ENCODE measurements at places on chromosomes 3 and 15. TPM values are rescaled to one million over a fixed set of nuclear protein-coding genes. Genes with fewer than 3 reads are reported as not detected.

DNA sequence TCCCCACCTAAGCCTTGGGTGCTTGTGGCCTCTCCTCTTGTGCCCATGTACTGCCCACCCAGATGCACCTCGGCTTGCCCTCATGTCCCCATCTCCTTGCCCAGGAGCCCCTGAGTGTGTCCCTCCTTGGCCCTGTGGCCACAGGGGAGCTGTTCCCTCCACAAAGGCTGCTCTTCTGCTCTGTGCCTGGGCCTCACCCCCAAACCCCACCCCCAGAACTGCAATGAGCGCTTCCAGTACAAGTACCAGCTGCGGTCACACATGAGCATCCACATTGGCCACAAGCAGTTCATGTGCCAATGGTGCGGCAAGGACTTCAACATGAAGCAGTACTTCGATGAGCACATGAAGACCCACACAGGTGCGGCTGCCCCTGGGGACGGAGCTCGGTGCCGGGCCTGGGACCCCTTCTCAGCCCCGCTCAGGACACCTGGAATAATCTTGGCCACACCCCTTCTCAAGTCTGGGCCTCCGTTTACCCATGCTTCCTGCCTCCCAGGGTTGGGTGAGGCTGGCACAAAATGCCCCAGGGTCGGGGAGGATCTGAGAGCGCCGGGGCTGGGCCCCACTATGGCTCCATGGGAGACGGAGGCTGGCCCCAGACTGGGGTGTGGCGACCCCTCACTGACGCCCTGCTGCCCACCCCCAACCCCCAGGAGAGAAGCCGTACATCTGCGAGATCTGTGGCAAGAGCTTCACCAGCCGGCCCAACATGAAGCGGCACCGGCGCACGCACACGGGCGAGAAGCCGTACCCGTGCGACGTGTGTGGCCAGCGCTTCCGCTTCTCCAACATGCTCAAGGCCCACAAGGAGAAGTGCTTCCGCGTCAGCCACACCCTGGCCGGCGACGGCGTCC lies 10.3 kb downstream of the ZBTB47 start:
- DNase-seq, result no peak

Gene CDCP1
- 5.4 TPM for total RNA-seq

- DNase-seq, result peak; percentile 77
Measured at GRCh38 chr3:17638356-17638755, 104.1 kb downstream of the TBC1D5 start.

DNA sequence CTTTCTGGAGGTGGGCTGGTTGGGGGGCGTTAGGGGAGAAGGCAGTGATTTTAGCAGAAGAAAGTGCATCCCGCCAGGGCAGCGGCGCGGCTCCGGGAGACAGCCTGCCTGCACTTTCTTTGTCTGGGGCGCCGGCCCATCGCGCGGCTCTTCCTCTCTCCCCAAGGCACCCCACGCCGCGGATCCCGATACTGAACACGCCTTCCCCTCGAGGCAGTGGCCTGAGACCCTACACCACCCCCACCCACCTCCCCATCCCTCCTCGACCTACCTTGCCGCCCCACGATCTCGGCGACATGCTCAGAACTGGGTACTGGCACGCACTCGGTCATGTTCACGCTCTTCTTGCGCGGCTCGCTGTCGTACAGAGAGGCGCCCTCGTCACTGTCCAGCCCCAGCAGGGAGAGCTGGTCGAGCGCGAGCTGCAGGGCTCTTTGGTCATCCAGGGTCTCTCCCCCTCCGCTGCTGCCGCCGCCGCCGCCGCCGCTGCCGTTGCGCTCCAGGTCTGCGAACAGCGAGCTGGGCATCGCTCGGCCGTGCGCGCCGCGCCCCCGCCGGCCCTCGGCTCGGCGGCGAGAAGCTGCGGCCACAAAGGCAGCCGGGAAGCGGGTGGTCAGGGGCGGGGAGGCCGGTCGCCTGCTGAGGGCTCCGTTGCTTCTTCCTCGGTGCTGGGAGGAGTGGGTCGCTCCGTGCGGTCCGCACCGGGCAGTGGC lies 483 bp downstream of the MEX3B start:
- peak; percentile 80 for DNase-seq
